ENCODE measurements at places on chromosomes 2 and 18.

DNA sequence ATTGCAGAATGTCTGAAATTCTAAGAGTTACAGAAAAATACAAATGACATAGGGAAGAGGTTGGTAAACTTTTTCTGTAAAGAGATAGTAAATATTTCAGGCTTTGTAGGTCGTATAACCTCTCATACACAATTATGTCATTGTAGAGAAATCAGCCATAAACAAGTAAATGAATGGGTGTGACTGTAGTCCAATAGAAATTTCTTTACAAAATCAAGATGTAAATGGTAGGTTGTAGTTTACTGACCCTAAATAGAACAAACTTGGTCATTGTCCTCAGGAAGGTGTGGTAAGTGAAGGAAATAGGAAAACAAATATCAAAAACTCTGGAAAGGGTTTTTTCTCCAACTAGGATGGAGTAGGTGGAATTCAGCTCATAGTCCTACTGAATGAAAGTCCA, 415.5 kb upstream of the SPHKAP start:
- DNase-seq = no peak

GRCh38 chr2:241482126-241482955, 26.0 kb downstream of the STK25 start:
- no peak for DNase-seq

DNA sequence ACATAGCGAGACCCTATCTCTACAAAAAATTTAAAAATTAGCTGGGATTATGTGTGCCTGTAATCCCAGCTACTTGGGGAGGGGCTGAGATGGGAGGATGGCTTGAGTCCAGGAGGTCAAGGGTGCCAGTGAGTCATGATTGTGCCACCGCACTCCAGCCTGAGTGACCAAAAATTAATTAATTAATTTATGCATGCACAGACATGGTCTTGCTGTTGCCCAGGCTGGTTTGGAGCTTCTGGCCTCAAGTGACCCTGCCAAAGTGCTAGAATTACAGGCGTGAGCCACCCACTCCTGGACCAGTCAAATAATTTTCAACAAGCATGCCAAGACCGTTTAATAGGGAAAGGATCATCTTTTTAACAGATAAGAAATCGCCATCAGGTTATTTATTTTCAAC, 57.7 kb upstream of the TFCP2L1 start:
- DNase-seq = no peak

DNA sequence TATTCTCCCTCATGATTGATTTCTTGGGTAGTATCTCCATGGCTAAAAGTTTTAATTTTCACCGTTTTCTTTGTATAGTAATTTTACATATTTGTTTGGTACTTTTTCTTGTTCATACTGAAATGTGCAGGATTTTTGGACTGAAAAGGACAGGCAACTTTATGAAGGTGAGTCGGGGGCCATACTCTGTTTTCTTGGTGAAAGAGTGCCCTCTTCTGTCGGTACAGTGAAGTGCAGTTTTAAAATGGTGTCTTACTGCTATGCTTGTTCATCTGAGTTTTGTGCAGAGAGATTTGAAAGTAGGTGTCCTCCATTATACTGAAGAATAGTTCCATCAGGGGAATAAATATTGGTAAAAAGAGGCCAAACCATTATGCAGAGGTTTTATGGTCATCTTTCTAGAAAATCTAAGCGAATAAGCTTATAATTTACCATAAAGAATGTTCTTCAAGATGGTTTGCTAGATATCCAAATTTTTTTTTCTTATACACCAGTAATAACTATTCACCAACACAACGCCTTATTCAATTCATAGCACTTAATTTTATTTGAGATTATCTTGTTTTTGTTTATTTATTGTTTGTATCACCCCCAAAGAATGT, 8.7 kb upstream of the SERPINB13 start:
- no peak for DNase-seq

DNA sequence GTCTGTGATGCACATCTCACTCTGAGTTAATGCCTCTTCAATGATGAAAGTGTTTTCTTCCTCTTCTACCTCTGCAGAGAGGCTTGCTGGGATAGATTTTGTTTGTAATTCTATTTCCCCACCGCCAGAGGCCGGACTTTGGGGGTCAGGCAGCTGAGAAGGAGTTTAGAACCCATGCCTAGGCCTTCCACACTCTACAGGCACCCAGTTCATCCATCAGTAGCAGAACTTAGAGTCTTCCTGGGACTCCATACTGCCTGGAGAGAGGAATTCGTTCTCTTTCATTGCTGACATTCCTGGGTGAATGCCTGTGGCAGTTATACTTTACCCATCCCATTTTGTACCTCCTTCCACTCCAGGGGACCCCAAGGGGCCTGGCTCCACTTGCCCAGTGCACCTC, 9.1 kb downstream of the TPRKB start:
- DNase-seq = no peak

DNA sequence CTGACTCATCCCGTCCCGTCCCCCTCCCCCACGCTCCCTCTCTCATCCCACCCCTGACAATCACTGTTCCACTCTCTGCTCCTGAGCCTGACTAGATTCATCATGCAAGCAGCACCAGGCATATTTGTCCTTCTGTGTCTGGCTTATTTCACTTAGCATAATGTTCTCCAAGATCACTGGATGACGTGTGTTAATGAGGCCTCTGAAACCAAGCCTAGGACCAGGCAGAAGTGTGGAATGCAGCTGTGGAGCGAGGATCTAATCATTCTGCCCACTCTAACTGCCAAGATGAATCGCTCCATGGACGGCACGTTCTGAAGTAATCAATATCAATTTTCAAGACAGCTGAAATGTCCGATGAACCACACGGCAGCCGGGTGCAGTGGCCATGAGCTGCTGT, 122.4 kb upstream of the ZNF236 start:
- no peak for DNase-seq

- DNase-seq = no peak
Observed at GRCh38 chr2:70685771-70686171, 82.2 kb downstream of the ADD2 start.

DNA sequence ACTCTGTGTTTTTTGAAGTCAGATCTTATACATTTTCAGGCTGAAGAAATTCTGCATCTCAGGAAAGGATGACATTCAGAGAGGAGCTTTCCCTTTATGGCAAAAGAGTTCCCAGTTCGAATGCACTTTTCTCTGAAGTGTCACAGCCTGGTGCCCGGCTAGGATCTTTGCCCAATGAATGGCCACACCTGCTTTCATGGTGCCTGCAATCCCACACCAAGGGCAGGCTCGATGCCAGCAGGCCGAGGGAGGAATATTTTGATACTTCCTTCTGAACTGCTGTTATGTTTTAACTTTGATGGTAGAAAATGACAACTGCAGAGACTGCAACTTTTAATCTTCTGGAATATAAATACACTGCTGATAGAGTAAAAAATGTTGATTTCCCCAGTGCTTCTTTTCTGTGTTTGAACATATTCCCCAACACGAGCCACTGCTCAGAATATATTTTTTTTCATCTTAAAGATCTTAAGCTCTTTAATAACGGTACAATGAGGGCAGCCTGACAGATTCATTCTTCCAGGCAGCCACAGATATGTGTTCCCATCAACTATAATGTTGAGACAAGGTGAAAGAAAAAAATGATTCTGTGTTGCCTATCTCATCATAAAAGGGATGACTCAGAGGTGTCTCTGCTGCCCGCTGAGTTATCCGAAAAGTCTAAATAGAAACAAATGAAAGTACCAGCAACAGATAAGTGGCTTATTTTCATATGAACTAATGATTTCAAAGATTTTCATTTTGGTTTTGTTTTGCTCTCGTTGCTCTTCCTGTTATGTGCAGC, 848.5 kb downstream of the DCDC2C start:
- DNase-seq = no peak

DNA sequence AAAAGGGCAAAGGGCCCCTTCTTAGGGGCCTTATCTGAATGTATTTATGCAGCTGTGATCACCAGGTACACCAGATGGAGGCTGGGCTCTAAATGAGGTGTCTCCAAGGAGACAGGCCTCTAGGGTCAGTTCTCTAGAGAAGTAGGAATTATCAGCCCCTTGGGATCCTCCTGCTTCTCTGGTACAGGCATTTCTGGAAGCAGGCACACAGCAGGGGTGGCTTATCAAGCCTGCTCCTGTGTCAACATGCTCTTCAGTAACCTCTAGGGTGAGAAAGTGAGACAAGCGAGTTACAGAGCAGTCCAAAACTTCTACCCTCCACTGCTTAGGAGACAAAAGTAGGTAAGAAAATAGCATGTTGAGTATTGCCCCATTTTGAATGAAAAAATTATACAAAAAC, 13.8 kb downstream of the TPGS2 start:
- no peak for DNase-seq

GRCh38 chr2:134250840-134251461, 2.9 kb upstream of the MGAT5 start:
- no peak for DNase-seq

DNA sequence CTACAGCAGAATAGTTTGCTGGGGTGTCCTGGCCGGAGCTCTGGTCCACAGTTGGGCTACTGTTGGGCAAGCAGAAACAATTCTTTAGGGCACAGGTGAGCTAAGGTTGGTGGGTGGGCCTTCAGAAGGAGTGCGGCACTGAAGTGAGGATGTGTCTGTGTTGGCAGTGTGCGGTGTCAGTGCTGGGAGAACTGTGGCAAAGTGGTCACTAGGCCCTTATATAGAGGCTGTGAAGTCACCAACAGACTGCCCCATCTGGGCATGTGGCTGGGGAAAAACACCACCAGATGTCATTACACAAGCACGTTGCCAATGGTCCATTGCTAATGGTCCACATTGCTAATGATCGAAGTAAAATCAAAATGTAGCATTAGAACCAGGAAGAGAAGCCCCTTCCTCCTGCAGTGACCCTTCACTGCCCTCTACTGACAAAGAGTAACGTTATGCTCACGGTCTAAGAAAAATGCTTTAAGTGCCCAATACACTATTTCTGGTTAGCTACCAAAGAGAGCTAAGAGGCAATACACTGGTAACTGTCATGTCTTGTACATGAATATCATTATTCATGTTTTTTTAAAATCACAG, 21.3 kb downstream of the SCN1A start:
- no peak for DNase-seq

GRCh38 chr18:3286159-3286558, 24.2 kb downstream of the MYL12B start:
- DNase-seq = no peak

GRCh38 chr18:70985948-70986347, 697.1 kb downstream of the SOCS6 start:
- no peak for DNase-seq

- DNase-seq = no peak
Observed at GRCh38 chr18:3132700-3133099, 87.1 kb downstream of the MYOM1 start.

DNA sequence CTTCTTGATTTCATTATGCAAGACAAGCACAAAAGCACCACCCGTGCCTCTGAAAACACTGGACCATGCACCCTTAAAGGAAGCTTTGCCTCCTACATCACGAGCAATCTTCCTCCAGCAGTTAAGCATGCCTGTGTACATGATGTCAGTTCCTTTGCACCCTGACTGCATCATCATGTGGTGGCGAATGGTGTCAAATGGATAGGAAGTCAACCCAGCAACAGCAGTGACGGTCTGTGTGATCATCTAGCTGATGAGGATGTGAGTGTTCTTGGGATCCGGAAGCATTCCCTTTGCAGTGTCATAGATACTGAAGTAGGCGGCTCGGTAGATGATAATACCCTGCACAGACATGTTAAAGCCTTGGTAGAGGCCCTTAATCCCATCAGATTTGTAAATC, 240.7 kb upstream of the FAM98A start:
- no peak for DNase-seq

- peak; percentile 66 for DNase-seq
Observed at GRCh38 chr2:131093696-131094462, 619 bp upstream of the FAM168B start.

- no peak for DNase-seq
Observed at GRCh38 chr2:99431587-99432275, 58.1 kb downstream of the REV1 start.

GRCh38 chr2:31255911-31256571, 22.1 kb downstream of the EHD3 start:
- no peak for DNase-seq

GRCh38 chr2:113979191-113980128, 89.6 kb downstream of the ACTR3 start:
- peak; percentile 12 for DNase-seq

DNA sequence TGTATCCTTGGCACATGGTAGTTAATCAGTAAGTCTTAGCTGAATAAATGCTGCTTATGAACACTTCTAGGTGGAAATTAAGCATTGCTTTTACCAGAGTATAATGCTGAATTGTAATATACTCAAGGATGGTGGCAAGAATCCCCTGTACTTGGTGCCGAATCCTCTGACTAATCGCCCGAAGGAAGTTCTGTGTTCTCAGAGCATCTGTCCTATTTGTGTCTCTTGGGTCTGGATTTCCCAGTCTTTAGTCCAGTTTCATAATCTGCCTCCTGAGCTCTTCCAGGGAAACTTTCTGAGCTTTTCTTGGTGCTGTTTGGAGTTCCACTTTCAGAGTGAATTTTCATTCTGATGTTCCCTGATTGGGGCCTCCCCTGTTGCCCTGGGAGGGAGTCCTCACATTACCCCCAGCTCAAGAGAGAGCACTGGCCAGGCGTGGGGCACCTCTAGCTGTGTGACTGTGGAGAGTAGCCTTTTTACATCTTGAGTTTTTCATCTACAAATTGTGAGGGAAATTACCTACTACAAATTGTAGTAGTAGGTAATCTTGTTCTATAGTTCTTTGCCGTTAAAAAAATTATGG, 144.9 kb downstream of the LTBP1 start:
- no peak for DNase-seq

GRCh38 chr18:50439460-50440015, 64.7 kb downstream of the SKA1 start:
- no peak for DNase-seq

GRCh38 chr2:30261695-30262211, 30.4 kb downstream of the LBH start:
- no peak for DNase-seq

DNA sequence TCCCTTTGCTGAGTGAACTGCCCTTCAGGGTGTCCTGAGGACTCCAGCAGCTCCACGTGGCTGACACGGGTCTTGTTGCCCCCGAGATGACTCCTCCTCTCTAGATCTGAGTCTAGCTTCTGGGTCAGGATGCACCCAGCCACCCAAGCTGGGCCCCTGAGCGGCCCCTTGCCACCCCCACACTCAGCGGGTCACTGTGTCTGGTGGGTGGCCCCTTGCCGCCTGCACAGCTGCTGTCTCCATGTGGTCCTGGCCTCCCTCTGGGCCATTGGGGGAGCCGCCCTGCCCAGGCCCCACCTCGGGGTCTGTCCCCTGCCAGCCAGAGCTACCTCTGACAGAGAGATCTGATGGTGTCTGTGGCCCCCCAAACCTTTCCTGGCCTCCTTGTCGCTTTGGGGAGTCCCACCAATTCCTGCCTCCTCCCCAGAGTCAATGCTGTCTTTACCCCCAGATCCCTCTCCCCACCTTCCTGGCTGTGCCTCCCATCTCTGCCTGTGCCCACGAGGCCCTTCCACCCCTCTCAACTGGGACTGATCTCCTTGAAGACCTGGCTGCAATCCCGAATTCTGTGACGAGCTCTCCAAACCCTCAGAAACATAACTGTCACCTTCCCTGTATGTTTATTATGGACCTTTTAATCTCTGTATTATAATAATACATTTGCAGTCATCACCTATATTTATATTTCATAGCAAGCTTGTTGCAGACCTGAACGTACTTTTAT, 46.5 kb downstream of the TWIST2 start:
- DNase-seq = no peak

Data from effector CD4-positive, alpha-beta T cell (primary cell).